Fibroblast of lung (primary cell): ENCODE measurements at places on chromosomes 11 and 22.

GRCh38 chr11:109184376-109184775 lies 237.6 kb upstream of the C11orf87 start:
- DNase-seq = no peak

DNA sequence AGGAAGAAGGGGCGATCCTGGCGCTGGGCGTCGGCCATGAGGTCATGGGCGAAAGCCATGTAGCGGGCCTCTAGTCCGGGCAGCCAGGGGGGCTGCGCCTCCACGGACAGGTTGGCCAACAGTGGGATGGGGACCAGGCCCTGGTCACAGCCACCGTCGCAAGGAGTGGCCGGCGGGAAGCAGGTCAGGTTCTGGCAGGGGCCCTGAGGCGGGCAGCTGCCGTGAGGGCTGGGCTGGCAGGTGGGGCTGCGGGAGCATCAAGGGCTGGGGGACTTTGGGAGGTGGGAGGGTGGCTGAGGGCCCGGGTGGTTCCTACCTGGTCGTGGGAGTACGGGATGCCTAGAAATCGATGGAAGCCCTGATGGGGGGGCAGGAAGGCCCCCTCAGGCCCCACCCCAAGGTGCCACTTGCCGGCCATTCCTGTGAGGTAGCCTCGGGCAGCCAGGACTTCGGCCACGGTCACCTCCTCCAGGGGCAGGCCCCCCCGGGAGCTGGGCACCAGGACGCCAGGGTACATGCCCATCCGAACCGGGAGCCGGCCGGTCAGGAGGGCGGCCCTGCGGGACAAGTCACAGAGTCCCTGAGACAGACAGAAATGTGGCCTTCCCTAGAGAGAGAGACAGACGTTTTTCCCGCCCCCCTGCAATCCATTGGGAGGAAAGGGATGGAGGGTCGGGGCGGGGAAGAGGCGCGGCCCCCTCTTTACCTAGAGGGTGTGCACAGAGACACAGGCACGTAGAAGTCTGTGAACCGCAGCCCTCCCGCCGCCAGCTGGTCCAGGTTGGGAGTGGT lies 906 bp downstream of the ARSA start:
- no peak for DNase-seq

- peak; percentile 91 for DNase-seq
Observed at GRCh38 chr11:12842933-12843636, 166.0 kb upstream of the RASSF10 start.

- DNase-seq = no peak
Observed at GRCh38 chr11:60929764-60930163, 5.5 kb downstream of the TMEM132A start.

GRCh38 chr11:130816546-130817329 lies 99.5 kb downstream of the SNX19 start:
- no peak for DNase-seq

GRCh38 chr11:16169541-16169940 lies 186.8 kb downstream of the SOX6 start:
- peak; percentile 34 for DNase-seq

DNA sequence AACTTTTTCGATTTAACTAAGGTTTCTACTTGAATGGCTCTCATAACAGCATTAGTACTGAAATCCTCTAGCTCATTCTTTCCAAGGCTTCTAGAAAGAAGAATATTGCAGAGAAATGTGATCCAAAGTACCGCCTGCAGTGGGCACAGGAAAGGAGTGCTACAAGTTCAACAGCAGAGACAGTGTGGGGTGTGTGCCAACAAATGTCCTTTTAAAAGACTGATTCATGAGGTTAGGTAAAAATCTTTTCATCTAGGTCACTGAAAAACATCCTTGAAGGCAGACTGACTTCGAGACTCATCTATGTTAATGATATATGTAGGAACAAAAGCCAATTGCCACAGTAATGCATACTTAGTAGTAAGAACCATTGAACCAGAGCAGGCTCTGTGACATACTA lies 349.1 kb upstream of the PITPNB start:
- DNase-seq = peak; percentile 55

DNA sequence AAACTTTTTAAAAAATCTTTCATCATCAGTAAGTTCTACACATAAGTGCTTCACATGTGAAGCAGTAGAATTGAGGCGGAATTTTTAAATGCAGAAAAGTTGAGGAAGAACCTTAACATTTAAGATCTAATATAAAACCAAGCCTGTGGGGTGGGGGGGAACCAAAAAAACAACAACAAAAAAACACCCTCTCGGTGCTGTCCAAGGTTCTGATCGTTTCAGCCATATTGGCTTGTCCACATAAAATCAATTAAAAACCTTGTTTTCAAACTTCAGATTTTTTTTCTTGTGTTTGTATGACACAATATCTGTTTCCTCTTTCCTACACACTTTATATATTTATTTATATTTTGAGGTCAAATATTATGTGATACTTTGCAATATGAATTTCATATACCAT lies 130.0 kb downstream of the WNT7B start:
- DNase-seq = no peak

- no peak for DNase-seq
Observed at GRCh38 chr22:39825661-39826102, 67.9 kb downstream of the ENTHD1 start.

DNA sequence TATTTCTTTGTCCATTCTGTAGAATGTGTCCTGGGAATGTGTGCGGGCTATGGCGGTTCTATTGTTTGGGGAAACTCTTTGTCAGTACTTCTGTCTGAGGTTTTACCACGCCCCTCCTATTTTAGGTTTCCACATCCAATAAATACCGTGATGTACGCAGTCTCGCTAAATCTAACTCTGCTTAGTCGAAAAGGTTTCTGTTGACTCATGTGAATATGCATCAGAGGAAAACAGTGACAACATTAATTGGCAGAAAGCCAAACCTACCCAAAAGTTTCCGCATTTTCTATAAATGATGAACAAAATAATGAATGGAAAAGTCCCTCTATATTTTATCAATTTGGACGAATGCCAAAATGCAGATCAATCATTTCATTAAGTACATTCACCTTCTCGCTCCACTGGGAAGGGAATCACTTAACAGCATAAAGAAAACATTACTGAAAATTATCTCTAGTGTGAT lies 143.4 kb downstream of the MAML2 start:
- DNase-seq = peak; percentile 90

GRCh38 chr22:41699264-41700107 lies at the start of gene MEI1:
Gene MEI1 (plus strand): TSS chr22:41699503. CDS start chr22:41699539, 36 bp downstream.
- peak; percentile 64 for DNase-seq

GRCh38 chr11:99686838-99687237 lies 666.1 kb downstream of the CNTN5 start:
- DNase-seq = no peak

- no peak for DNase-seq
Observed at GRCh38 chr22:29641042-29641699, 37.7 kb downstream of the NF2 start.

GRCh38 chr11:404551-405264 lies 10.1 kb downstream of the SIGIRR start:
- no peak for DNase-seq

GRCh38 chr22:29798318-29798717 lies 31.1 kb downstream of the UQCR10 start:
- DNase-seq = no peak

- no peak for DNase-seq
Observed at GRCh38 chr11:112630496-112630895, 330.7 kb upstream of the NCAM1 start.

- peak; percentile 35 for DNase-seq
Observed at GRCh38 chr22:40679249-40679963, at the start of gene MCHR1. Gene MCHR1 (plus strand): TSS chr22:40679484. CDS start chr22:40679653, 169 bp downstream.

DNA sequence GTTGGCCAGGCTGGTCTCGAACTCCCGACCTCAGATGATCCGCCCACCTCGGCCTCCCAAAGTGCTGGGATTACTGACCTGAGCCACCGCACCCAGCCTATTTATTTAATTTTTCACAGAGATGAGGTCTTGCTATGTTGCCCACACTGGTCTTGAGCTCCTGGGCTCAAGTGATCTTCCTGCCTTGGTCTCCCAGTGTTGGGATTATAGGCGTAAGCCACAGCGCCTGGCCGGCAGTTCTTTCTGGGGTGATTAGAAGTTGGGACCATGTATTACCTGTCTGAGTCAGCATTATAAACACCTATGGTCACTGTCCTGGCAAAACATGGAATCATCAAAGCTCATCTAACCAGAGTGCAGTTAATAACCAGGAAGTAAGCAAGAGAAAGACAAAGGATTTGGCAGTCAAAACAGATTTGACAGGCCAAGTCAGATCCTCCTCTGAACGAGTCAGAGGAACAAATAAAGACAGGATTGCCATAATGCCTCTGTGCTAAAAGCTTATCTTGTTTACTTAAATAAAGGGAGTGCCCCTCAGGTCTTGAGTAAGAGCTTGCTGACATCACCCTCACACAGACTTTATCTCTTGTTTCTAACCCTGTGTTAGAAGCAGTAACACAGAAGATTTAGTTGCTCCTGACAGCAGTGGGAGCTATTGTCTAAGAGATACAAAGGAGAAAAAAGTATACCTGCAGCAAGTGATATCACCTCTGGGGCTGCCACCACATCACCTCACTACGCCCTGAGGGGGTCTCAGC lies 3.7 kb downstream of the SERPIND1 start:
- DNase-seq = peak; percentile 92

GRCh38 chr11:134815404-134815803 lies 403.4 kb upstream of the B3GAT1 start:
- DNase-seq = no peak

DNA sequence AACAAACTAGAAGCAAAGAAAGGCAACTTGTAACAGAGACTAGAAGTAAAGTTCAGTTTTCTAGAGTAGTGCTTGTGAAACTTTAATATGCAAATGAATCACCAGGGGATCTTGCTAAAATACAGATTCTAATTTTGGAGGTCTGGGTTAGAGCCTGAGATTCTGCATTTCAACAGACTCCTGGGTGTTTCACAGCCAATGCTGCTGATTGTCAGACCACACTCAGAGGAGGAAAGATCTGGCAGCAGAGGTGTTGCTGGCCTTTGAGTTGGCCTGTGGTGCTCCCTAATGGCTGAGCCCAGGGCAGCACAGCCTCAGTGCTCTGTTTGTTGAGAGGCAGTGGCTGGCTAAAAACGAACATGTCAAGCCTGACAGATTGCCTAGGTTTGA lies 5.4 kb downstream of the CRY2 start:
- DNase-seq = no peak

GRCh38 chr11:12259956-12260355 lies 117.4 kb upstream of the PARVA start:
- no peak for DNase-seq

DNA sequence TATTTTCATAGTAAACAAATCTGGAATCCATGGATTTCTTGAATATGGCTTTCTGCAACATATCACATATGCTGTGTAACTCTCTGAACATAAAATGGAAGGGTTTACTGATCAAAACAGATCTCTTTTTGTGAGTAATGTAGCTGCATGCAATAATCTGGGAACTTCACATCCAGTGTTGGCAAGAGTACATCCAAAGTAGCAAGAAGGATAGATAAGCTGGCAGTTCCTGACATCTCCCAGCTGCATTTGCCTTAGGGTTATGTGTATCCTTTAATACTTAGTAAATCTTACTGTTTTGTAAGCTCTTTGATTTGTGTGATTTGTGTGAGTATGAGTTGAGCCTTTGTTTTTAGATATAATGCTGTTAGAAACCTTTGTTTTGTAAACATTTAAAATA lies 280.4 kb upstream of the CNTN5 start:
- DNase-seq = peak; percentile 1

GRCh38 chr11:312092-312816 lies 1.6 kb upstream of the IFITM1 start:
- DNase-seq = no peak

DNA sequence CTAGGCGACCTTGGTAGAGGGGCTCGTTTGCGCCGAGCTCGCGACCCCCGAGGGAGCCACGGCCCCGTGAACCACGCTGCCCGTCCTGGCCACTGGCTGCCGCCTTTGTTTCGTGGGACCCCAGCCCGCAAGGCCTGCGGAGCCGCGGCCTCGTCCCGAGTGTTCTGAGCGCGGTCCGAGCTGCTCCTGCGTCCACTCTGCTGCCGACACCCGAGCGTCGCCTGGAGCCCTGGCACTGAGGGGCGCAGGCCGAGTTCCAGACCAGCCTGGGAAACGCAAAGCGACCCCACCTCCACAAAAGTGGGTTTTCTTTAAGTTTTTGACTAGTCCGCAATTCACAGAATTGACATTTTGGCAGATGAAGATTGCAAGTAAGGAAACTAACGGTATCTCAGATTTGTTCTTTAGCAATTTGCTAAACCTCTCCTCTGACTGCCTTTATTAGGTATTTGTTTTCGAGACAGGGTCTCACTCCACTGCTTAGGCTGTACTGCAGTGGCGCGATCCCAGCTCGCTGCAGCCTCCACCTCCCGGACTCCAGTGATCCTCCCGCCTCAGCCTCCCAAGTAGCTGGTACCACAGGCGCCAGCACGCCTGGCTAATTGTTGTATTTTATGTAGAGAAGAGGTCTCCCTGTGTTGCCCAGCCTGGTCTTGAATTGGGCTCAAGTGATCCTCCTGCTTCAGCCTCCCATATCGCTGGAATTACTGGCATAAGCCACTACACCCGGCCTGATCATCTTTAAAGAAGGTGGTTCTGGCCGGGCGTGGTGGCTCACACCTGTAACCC lies 879 bp upstream of the RNH1 start:
- no peak for DNase-seq

DNA sequence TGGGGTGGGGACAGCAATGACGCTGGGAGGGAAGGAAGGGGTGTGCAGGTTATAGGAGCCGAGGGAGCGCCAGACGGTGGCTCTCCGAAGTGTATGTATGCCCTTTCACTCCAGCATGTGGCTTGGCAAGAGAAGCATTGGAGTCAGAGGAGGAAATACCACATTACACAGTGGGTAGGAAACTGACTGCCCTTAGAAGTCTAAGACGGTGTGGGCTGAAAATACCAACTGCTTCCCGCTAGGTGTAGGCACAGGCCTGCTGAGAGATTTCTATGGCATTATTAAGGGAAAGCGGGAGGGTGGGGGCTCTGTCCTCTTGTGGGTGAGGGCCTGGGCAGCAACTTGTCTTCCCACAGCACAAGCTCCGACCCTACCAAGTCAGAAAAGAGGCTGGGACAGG lies 44.7 kb downstream of the CACNG2 start:
- DNase-seq = peak; percentile 54

DNA sequence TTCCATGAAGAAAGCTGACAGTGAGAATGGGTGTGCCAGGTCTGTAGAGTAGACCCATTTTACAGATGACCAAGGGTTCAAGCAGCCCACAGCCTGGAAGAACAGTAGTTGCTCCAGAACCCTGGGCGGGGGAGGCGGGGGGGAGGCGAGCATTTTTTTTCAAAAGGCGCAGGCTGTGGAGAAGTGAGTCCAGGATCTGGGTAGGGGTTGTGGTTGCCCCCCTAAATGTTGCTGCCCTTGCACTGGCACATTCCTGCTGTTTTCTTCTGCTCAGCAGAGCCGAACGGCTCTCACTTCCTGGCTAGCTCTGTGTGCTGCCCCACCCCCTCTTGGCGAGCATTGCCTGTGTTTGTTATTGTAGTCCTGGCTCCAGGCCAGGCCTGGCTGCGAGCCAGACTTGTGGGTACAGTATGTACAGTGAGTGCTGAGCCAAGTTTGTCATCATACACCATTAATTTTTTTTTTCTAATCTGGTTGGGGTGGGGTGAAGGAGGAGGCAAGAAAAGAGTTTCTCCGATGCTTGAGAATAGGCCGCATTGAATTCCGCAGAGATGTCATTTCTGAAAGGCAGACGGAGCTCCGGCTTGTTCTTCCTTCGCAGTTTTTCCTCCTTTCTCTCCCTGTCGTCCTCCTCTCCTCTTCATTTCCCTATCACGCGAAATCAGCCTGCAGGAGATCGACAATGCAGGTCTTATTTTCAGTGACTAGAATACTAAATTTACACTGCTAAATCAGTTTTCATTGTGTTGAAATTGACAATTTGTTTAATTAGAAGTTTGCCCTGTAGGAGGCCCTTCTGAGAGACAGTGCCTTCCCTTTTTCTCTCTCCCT lies 100.5 kb downstream of the ZBTB16 start:
- peak; percentile 92 for DNase-seq

- peak; percentile 55 for DNase-seq
Observed at GRCh38 chr11:117256573-117256972, 24.1 kb downstream of the RNF214 start.

GRCh38 chr22:17641269-17641668 lies 2.7 kb downstream of the BCL2L13 start:
- no peak for DNase-seq
